ENCODE measurements at places on chromosomes 2 and 18. TPM values are rescaled to one million over a fixed set of nuclear protein-coding genes. Genes with fewer than 3 reads are reported as not detected.

Gene TSPYL6
- total RNA-seq: 0.25 TPM

Gene WDR54
- 16.9 TPM for total RNA-seq

Gene SLC38A11
- not detected for total RNA-seq

Gene ASB18
- total RNA-seq: not detected

Gene ZRANB3
- 4.8 TPM for total RNA-seq

Gene SCN7A
- total RNA-seq: under 0.01 TPM

Data from fibroblast of the aortic adventitia (primary cell).